Lower leg skin (tissue), 4 donors: ENCODE measurements at places on chromosomes 2 and 18.

GRCh38 chr2:30942419-30942818 lies 135.2 kb upstream of the CAPN13 start:
- no peak for DNase-seq

DNA sequence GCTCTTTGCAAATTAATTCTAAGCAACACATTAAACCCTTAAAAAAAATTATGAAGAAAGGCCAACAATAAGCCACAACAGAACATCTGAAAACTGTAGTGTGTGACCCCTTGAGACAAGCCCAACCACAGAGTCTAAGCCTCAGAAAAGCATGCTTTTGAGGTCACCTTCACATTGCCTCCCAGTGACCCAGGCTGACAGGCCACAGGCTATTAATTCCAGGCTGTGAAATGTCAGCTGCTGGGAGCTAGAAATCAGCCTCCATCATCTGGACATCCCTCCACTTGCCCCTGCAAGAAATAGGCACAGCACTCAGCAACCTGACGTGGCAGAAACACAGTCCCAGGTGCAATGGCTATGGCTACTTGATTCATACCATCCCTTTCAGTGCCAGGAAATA lies 179.4 kb upstream of the ZFP36L2 start:
- no peak for DNase-seq

DNA sequence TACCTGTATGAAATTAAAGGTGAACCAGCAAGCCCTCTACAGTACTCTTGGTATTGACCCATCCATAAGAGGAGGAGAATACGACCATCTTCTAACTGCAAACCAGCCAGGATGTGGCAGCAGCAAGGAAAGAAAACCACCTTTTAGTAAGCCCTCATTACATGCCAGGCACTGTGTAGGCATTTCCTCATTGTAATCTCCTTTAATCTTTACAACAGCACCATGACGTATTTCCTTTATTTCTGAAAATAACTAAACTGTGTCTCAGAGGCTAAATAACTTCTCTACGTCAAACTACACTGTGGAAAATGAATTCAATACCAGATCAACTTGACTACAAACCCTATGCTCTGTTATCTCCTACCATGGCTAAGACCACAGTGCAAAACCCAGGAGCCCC lies 18.2 kb downstream of the WDR35 start:
- no peak for DNase-seq

- peak; percentile 24 for DNase-seq
These were observed 1.3 kb upstream of the DPYSL5 start for GRCh38 chr2:26846334-26847306.

DNA sequence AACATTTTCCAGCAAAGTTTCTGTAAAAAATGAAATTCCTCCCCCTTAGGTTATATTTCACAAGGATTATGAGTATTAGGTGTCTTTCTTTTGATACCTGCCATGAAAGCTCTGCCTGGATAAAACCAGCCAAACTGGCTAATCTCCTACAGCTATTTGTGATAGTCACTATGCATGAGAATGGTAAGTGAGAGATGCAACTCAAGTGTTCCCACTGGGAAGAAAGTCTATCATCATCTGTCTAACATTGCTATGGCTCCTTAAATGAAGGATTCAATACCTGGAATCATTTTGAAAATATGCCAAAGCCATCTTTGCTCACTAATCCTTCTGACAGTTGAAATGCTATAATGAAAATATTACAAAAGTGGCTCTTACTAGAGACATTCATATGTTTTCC lies 339.9 kb upstream of the LRRTM4 start:
- DNase-seq, result no peak
